ENCODE measurements at places on chromosomes 16 and 17. TPM values are rescaled to one million over a fixed set of nuclear protein-coding genes. Genes with fewer than 3 reads are reported as not detected.
A peak's percentile ranks its signal among the peaks of the same experiment; 100 is the strongest.

Gene DGKE
- 12.0 TPM for polyA plus RNA-seq

Gene KRT25
- 0.15 TPM for polyA plus RNA-seq

- DNase-seq = peak; percentile 62
These were observed 188.2 kb downstream of the FTO start for GRCh38 chr16:53892155-53892554.

DNA sequence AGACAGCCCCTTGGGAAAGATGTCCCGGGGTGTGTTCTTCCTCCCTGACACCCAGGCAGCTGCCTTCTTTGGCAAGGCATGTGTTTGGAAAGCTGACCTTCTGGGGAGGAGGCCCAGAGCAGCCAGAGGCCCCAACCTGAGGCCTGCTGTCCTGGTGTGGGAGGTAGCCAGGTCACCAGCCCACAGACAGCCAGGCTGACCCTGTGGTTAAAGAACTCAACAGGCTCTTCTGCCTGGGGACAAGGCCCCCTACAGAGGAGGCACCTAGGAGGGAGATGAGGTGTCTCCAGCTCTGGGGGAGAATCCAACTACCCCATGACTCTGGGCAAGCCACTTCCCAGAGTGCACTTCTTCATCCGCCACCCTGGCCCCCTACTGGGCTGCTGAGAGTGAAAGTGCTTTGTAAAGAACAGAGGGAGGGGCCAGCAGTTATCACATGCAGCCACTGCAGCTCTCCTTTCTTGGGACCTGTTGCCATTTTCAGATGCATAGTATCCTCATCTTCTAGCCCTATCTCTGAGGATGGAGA is 13.1 kb upstream of the SREBF1 start:
- DNase-seq = no peak

DNA sequence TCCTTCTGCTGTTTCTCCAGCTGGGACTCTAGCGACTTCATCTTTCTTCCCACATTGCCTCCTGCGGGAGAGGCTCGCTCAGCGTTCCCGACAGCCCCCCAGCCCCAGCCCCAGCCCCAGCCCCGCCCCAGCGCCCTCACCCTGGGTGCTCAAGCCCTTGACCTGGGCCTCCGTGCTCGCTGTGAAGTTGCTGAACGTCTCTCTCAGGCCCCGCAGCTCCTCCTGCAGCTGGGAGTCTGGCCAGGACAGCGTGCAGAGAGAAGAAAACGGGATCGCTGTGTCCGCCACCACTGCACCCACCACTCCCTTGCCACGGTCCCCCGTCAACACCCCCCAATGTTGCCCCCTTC is 2.4 kb downstream of the ASGR1 start:
- DNase-seq = no peak

DNA sequence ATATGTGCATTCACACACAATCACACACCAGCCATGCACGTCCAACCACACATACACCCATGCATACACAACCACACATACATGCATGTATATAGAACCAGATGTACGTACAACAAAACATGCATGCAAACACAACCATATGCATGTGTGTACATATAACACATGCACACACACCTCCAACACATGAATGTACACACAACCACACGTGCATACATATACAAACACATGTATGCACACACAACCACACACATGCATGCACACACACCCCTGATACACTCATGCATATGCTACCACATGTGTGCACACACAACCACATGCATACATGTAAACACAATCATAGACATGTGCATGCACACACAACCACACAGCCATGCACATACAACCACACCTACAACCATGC is 52.0 kb upstream of the SDK2 start:
- no peak for DNase-seq

DNA sequence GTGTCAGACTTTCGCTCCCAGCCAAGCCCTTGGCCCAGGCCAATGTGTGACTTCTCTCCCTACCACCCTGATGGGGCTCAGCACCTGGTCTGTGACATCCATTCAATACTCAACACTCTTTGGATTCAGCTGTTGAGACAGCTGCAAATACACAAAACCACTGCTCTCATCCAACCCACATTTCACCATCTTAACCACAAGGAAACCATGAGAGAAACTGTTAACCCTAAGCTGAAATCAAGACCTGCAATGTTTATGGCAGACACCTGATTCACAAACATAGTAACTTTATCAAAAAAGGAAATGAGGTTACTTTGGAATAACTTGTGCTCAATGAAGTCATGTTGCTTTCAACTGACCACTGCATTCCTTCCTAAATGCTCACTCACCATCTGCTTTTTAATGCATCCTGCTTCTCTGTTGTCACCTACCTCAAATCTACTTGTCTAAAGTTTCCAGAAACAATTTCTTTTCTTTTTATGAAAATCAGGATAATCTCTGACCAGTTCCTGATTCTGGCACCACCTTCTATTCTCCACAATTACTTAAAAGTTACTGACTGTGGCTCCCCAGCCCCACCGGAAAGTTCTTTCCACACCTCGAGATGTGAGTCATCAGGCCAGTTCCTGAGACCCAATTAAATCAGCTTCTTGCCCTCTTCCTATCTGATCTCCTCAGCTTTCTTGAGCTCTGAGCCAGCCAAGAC is 88.2 kb downstream of the NOG start:
- no peak for DNase-seq

GRCh38 chr17:50394711-50395110 is 2.6 kb downstream of the LRRC59 start:
- no peak for DNase-seq
